Parietal lobe (tissue), 2 donors: ENCODE measurements at places on chromosomes 2 and 18. TPM values are rescaled to one million over a fixed set of nuclear protein-coding genes. Genes with fewer than 3 reads are reported as not detected.

The NCKAP1 gene
- 259 TPM for total RNA-seq

The CXCR1 gene
- total RNA-seq, result 0.31 TPM

The OXER1 gene
- 0.31 TPM for total RNA-seq

The TNFRSF11A gene
- total RNA-seq, result 0.63 TPM

The PRKAG3 gene
- total RNA-seq, result not detected

The FN1 gene
- 128 TPM for total RNA-seq

The NTSR2 gene
- total RNA-seq, result not detected

The ARHGAP25 gene
- 1.3 TPM for total RNA-seq

The BOD1L2 gene
- total RNA-seq, result not detected

The MZT2B gene
- total RNA-seq, result 67.0 TPM

The DSG2 gene
- total RNA-seq, result 2.2 TPM

The ALPI gene
- total RNA-seq, result not detected

The CFC1 gene
- not detected for total RNA-seq

The RETSAT gene
- total RNA-seq, result 14.4 TPM

The PUM2 gene
- 184 TPM for total RNA-seq

The FASTKD1 gene
- 77.6 TPM for total RNA-seq

The HOXD3 gene
- not detected for total RNA-seq

The PLCL1 gene
- 31.0 TPM for total RNA-seq
